ENCODE measurements at places on chromosomes 6 and 20. TPM values are rescaled to one million over a fixed set of nuclear protein-coding genes. Genes with fewer than 3 reads are reported as not detected.

Gene FAXC
- 0.65 TPM for total RNA-seq

Gene STXBP5
- total RNA-seq = 26.2 TPM

Gene RIMS1
- 29.5 TPM for total RNA-seq

Gene SAMD10
- total RNA-seq = 3.3 TPM
